Effector memory CD4-positive, alpha-beta T cell (primary cell): ENCODE measurements at places on chromosomes 4 and X.

DNA sequence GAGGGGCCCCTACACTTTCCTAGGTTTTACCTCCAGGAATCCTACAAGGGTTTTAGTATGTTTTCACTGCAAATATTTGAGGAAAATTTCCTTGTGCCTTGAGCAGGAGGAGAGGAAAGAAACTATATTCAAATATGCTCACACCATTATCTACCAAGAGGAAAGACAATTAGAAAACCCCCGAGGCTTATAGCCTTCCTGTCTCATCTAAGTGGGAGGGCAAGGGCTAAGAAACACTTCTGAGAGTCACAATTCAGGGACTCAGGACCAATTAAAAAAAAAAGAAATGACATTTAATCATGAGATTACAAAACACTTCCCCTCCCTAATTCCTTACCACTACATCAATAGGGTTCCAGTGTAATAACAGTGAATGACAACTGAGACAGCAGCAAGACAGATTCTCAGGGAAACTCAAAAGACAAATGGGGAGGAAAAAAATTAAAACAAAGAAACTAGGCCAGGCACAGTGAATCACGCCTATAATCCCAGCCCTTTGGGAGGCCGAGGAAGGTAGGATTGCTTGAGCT, 45.6 kb downstream of the ATRX start:
- no peaks in the 10 kb centered on the region for H3K27me3 ChIP-seq
- H3K27ac ChIP-seq: no peak overlapping the region
- H3K4me1 ChIP-seq: no peaks in the 10 kb centered on the region
- H3K36me3 ChIP-seq: no peaks in the 10 kb centered on the region

GRCh38 chr4:114025176-114025777, 45.8 kb upstream of the ARSJ start:
- H3K4me1 ChIP-seq: no peaks in the 10 kb centered on the region
- H3K36me3 ChIP-seq: no peaks in the 10 kb centered on the region
- H3K4me3 ChIP-seq: no peak overlapping the region
- DNase-seq: no peak

DNA sequence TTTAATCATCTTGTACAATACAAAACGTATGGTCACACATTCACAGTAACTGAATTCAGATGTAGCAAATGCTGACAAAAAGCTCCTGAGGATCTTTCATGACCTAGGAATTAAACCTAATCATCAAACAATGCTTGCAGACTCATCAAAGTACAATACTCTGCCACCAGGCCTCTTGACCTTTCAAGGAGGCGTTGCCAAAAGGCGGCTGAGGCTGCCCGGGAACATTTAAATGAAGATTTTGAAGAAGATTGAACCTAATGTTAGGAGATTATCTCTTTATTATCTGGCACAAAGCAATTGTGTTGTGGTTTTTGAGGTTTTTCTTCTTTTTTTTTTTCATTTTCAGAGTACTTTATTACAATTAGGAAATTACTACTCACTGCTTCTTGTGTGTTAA, 340.5 kb downstream of the GALNTL6 start:
- H3K27ac ChIP-seq: no peak overlapping the region
- no peak for DNase-seq
- no peaks in the 10 kb centered on the region for H3K4me1 ChIP-seq
- H3K4me3 ChIP-seq: no peak overlapping the region
- H3K36me3 ChIP-seq: no peaks in the 10 kb centered on the region
- no peaks in the 10 kb centered on the region for H3K27me3 ChIP-seq

- H3K36me3 ChIP-seq: no peaks in the 10 kb centered on the region
- no peaks in the 10 kb centered on the region for H3K4me1 ChIP-seq
- H3K27ac ChIP-seq: no peak overlapping the region
- no peaks in the 10 kb centered on the region for H3K27me3 ChIP-seq
These were observed 1380.4 kb downstream of the STIM2 start for GRCh38 chr4:28241021-28241420.

DNA sequence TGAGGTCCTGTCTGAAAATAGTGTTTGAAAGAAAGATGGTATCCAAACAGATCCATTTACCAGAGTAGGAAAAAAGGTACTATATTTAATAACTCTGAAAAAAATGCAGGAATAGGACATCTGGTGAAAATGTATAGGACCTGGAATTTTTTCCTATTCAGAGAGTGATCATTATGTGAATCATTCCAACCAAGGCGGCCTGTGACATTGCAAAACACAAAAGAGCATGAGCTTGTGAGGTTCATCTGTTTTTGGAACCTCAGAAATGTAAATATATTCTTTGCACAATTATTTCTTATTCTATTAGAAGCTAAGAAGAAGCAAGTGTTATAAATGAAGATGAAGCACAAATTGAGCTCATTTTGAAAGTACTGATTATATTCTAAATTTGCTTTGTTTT, 2.0 kb downstream of the C4orf51 start:
- H3K4me1 ChIP-seq: no peaks in the 10 kb centered on the region
- no peak overlapping the region for H3K4me3 ChIP-seq
- no peaks in the 10 kb centered on the region for H3K27me3 ChIP-seq
- no peaks in the 10 kb centered on the region for H3K36me3 ChIP-seq
- H3K27ac ChIP-seq: no peak overlapping the region

DNA sequence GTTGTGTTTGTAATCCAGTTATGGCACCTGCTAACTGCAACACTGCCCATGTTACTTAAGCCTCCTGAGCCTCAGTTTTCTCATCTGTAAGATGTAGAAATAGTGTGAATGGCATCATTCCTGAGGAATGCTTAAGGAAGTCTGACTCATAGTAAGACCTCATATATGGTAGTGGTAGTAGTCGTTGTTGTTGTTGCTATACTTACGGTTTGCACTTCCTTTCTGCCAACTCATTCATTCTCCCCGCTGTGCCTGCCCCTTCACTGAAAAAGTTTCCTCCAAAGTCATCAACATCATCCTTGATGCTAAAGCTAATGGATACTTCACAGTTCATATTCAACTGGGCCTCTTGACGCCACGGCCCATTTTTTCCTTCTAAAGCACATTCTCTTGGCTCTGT, 54.2 kb upstream of the SPANXN3 start:
- no peak for DNase-seq
- H3K4me1 ChIP-seq: no peaks in the 10 kb centered on the region
- H3K27ac ChIP-seq: no peak overlapping the region
- H3K27me3 ChIP-seq: no peaks in the 10 kb centered on the region
- no peak overlapping the region for H3K4me3 ChIP-seq

GRCh38 chr4:98838531-98838930, 90.4 kb downstream of the EIF4E start:
- DNase-seq: no peak
- no peaks in the 10 kb centered on the region for H3K27me3 ChIP-seq
- H3K36me3 ChIP-seq: no peaks in the 10 kb centered on the region

- H3K4me1 ChIP-seq: no peaks in the 10 kb centered on the region
- no peaks in the 10 kb centered on the region for H3K36me3 ChIP-seq
- H3K4me3 ChIP-seq: no peak overlapping the region
- DNase-seq: no peak
- no peak overlapping the region for H3K27ac ChIP-seq
- no peaks in the 10 kb centered on the region for H3K27me3 ChIP-seq
These were observed 1.0 kb downstream of the SLITRK4 start for GRCh38 chrX:143634663-143635455.

DNA sequence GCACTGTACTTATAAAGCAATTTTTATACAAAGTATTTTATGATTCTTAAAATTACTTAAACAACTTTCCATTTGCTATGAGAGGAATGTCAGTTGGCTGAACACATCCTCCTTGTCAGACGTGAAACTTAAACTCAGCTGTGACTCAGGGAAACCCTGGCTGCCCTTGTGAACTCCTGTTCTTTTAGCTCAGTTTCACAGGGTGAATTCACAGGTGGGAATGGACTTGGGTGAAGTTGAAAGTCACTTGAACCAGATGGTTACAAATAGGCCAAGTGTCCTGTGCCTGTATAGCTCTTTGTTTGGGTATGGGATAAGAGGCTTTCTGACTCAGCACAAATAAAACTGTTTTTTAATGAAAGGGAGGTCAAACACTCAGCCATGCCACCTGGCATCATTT, 67.4 kb upstream of the FAM47B start:
- no peak overlapping the region for H3K4me3 ChIP-seq
- H3K36me3 ChIP-seq: no peaks in the 10 kb centered on the region
- DNase-seq: no peak
- H3K4me1 ChIP-seq: no peaks in the 10 kb centered on the region
- H3K27ac ChIP-seq: no peak overlapping the region

GRCh38 chrX:154074199-154074598, 23.3 kb downstream of the MECP2 start:
- DNase-seq: no peak
- no peak overlapping the region for H3K4me3 ChIP-seq
- peaks cover 4% of the 10 kb centered on the region for H3K4me1 ChIP-seq
- H3K27me3 ChIP-seq: no peaks in the 10 kb centered on the region

DNA sequence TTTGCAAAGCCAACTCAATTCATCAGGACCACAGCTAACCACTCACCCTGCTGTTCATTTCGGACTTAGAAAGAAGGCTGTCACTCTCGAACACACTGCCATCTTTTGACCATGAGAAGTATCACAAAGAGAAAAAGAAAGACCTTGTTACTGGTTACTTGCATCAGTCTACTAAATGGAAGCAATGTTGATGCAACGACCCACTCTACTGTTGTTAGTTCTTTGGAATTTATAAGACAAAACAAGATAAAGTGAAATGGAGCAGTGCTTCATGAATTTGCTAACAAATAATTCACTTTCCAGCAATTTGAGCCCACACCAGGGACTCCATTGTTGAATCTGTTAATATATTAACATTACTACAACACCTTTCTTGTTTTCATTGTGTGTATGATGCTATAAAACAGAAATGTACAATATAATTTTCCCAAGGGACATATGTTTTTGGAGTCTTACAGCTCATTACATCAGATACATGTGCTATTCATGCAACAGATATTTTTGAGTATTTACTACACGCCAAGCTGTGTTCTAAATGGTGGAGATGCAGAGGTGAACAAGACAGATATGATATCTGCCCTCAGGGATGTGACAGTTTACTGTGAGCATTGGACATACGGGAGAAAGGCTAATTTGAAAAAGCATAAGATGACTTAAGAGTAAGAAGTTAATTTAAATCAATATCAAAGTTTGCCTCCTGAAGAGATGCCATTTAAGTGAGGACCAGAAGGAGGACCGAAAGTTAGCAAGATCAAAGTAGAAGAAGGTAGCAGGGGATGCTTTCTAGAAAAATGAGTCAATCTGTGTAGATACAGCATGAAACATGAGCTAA, 87.2 kb downstream of the AREG start:
- peaks cover 2% of the 10 kb centered on the region for H3K27me3 ChIP-seq
- no peak overlapping the region for H3K27ac ChIP-seq
- no peaks in the 10 kb centered on the region for H3K4me1 ChIP-seq
- no peaks in the 10 kb centered on the region for H3K36me3 ChIP-seq
- no peak for DNase-seq

DNA sequence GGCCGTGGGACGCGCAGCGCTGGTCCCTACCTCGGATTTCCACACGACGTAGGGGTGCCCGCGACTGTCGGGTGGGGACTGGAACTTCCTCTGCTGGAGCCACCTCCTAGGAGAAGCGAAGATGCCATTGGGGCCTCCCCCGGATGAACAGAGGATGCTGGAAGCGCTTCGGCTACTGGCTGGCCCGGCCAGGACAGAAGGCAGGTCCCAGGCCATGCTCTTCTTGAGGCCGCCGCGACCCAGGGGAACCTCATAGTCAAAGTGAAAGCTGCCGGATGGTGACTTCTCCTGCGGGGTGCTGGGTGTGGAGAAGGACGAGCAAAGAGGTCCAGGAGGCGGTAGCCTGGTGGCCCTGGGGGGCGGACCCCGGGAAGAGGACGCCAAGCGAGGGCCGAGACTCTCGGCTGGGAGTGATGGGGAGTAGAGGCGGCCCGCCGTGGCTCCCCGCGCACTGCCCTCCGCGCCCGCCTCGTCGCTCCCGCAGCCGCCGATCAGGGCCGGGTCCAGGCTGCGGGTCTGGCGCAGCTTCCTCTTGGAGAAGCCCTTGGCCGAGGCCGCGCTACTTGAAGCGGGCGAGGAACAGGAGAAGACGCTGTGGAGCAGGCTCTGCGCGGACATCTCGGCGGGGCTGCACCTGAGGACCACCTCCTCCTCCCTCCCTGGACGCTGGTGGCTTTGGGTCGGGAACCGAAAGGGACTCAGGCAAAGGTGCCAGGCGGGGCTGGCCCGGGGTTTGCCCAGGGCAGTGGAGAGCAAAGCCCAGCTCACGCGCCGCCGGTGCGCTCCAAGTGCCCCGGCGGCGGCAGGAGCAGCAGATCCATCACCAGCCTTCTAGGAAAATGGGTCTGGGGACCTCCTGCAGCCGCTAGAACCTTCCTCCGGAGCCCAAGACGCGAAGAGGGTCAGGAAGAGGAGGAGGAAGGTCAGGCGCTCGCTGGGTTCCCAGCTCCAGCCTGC, 1.2 kb downstream of the ARHGAP6 start:
- no peak for DNase-seq
- no peaks in the 10 kb centered on the region for H3K27me3 ChIP-seq
- no peaks in the 10 kb centered on the region for H3K36me3 ChIP-seq
- H3K27ac ChIP-seq: no peak overlapping the region

GRCh38 chrX:39903343-39903742, 194.4 kb downstream of the BCOR start:
- H3K4me3 ChIP-seq: no peak overlapping the region
- no peaks in the 10 kb centered on the region for H3K36me3 ChIP-seq
- no peaks in the 10 kb centered on the region for H3K4me1 ChIP-seq
- no peaks in the 10 kb centered on the region for H3K27me3 ChIP-seq

DNA sequence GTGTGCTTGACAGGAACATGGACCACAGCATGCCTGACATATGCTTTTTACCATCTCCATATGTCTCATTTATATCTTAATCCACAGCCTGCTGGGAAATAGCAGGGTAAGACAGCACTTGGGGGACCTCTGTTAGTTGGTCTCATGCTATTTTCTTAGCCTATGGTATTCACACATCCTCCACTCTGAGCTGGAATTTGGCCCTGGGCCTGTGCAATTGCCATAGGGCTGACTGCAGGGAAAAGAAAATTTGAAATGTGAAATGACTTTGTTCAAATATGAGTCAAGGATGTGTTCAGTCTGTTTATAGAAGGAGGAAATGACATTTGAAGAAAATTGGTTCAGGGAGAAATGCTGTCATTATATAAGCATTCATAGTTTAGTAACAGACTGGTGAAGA, 9.6 kb upstream of the MAP7D3 start:
- H3K4me3 ChIP-seq: no peak overlapping the region
- no peaks in the 10 kb centered on the region for H3K27me3 ChIP-seq
- DNase-seq: no peak
- no peaks in the 10 kb centered on the region for H3K36me3 ChIP-seq

- H3K4me3 ChIP-seq: no peak overlapping the region
- no peak for DNase-seq
- H3K4me1 ChIP-seq: no peaks in the 10 kb centered on the region
- H3K27me3 ChIP-seq: no peaks in the 10 kb centered on the region
- H3K36me3 ChIP-seq: no peaks in the 10 kb centered on the region
- H3K27ac ChIP-seq: no peak overlapping the region
These were observed 408.0 kb upstream of the SPOCK3 start for GRCh38 chr4:167642250-167642649.

- no peaks in the 10 kb centered on the region for H3K4me1 ChIP-seq
- H3K27ac ChIP-seq: no peak overlapping the region
- H3K27me3 ChIP-seq: no peaks in the 10 kb centered on the region
- H3K36me3 ChIP-seq: no peaks in the 10 kb centered on the region
These were observed 21.9 kb upstream of the EMCN start for GRCh38 chr4:100539706-100540105.
